Cardiac muscle cell (in vitro differentiated cells and primary cell): ENCODE measurements at places on chromosomes 4 and X. TPM values are rescaled to one million over a fixed set of nuclear protein-coding genes. Genes with fewer than 3 reads are reported as not detected.

The FAAH2 gene
- 2.0 and 3.6 TPM in 2 replicates for polyA plus RNA-seq

The SLITRK4 gene
- polyA plus RNA-seq: 2.0 and 8.5 TPM in 2 replicates

The LEF1 gene
- polyA plus RNA-seq: 45.8 and 69.1 TPM in 2 replicates

The DBET gene
- polyA plus RNA-seq: not detected in 2 replicates

The CLGN gene
- polyA plus RNA-seq: 18.0 and 34.4 TPM in 2 replicates

The PTPN13 gene
- 14.4 and 19.0 TPM in 2 replicates for polyA plus RNA-seq

The STAP1 gene
- polyA plus RNA-seq: 0.10 TPM in 1 of 2 replicates, not detected in the other

The NR3C2 gene
- 0.27 and 0.43 TPM in 2 replicates for polyA plus RNA-seq

The ZNF141 gene
- polyA plus RNA-seq: 10.9 and 14.2 TPM in 2 replicates

The XPNPEP2 gene
- polyA plus RNA-seq: not detected in 2 replicates

The GATA1 gene
- polyA plus RNA-seq: 0.15 and 0.17 TPM in 2 replicates

The UVSSA gene
- 7.2 and 8.8 TPM in 2 replicates for polyA plus RNA-seq

The CD38 gene
- polyA plus RNA-seq: 0.69 TPM in 1 of 2 replicates, not detected in the other

The DCAF8L2 gene
- polyA plus RNA-seq: not detected in 2 replicates

The SASH3 gene
- polyA plus RNA-seq: 0.13 and 0.21 TPM in 2 replicates

The SLC9A6 gene
- polyA plus RNA-seq: 11.8 and 12.3 TPM in 2 replicates

The SCARB2 gene
- polyA plus RNA-seq: 40.5 and 71.2 TPM in 2 replicates

The FANCB gene
- 1.7 TPM in 1 of 2 replicates, not detected in the other for polyA plus RNA-seq

The FREM3 gene
- polyA plus RNA-seq: not detected in 2 replicates

The CRMP1 gene
- polyA plus RNA-seq: 9.4 and 11.6 TPM in 2 replicates

The EXOC1L gene
- polyA plus RNA-seq: 0.16 TPM in 1 of 2 replicates, not detected in the other

The XAGE1A gene
- polyA plus RNA-seq: not detected in 2 replicates

The BST1 gene
- polyA plus RNA-seq: 0.24 and 0.35 TPM in 2 replicates

The PAGE4 gene
- polyA plus RNA-seq: not detected in 2 replicates

The TSR2 gene
- 68.9 and 91.5 TPM in 2 replicates for polyA plus RNA-seq

The TRPC5OS gene
- polyA plus RNA-seq: not detected in 2 replicates

The CENPU gene
- 9.9 and 16.5 TPM in 2 replicates for polyA plus RNA-seq

The CXCL1 gene
- not detected in 2 replicates for polyA plus RNA-seq

The CPXCR1 gene
- polyA plus RNA-seq: not detected in 2 replicates

The SPIN4 gene
- 5.0 and 6.9 TPM in 2 replicates for polyA plus RNA-seq

The ARSH gene
- polyA plus RNA-seq: not detected in 2 replicates

The PRRG3 gene
- 5.6 and 18.1 TPM in 2 replicates for polyA plus RNA-seq

The LRIT3 gene
- 0.12 TPM in 1 of 2 replicates, not detected in the other for polyA plus RNA-seq

The TLR10 gene
- 0.06 TPM in 1 of 2 replicates, not detected in the other for polyA plus RNA-seq

The RIPPLY1 gene
- polyA plus RNA-seq: 0.55 TPM in 1 of 2 replicates, not detected in the other

The FABP2 gene
- 9.9 and 12.4 TPM in 2 replicates for polyA plus RNA-seq

The ZFP92 gene
- not detected in 2 replicates for polyA plus RNA-seq

The NDUFC1 gene
- 316 and 324 TPM in 2 replicates for polyA plus RNA-seq

The SCML2 gene
- polyA plus RNA-seq: 8.4 and 14.5 TPM in 2 replicates

The CDKL2 gene
- polyA plus RNA-seq: 2.0 and 4.4 TPM in 2 replicates

The BMPR1B gene
- 0.34 and 0.53 TPM in 2 replicates for polyA plus RNA-seq
